ENCODE measurements at places on chromosomes 16 and 17. TPM values are rescaled to one million over a fixed set of nuclear protein-coding genes. Genes with fewer than 3 reads are reported as not detected.

Gene TPSD1
- not detected for total RNA-seq

DNA sequence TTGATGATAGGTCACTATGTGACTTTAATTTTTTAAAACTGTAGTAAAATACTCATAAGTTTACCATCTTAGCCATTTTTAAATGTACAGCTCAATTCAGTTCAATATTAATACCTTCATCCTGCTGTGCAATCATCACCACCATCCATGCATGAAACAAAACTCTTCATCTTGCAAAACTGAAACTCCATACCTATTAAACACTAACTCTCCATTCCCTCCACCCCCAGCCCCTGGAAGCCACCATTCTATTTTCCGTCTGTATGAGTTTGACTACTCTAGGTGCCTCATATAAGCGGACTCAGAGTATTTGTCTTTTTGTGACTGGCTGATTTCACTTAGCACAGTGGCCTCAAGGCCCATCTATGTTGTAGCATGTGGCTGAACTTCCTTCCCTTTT lies 9.4 kb upstream of the CNEP1R1 start:
- H3K4me3 ChIP-seq, result no peak overlapping the region
- no peak for DNase-seq
- H3K27me3 ChIP-seq, result peaks cover 10% of the 10 kb centered on the region

DNA sequence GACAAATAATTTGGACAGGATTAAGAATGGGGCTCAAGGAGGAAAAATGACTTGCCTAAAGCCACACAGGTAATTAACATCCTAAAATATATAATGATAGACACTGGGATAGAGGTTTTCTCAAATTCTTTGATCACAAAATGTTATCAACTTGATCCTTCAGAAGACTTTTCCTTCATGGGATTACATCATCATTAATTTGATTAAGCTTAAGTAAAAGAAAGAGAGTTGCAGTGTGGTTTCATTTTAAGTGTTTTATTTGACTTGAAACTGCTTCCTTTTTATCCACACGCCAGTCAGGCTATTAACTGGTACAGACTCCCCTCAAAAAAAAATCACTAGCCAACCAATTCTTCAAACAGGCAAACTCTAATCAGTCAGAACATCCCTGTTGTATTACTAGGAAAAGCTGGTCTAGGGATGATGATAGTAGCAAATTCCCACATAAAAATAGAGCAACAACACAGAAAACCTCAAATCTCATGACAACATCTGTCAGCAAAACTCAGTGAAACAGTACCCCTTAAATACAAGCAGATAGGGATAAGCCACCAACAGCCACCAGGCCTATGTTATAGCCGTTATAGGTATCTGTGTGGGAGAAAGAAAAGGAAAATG lies 32.5 kb downstream of the AKAP10 start:
- H3K4me1 ChIP-seq, result peaks cover 5% of the 10 kb centered on the region
- no peak overlapping the region for H3K4me3 ChIP-seq
- no peak for DNase-seq
- peaks cover 74% of the 10 kb centered on the region for H3K36me3 ChIP-seq
- H3K27ac ChIP-seq, result peak overlapping the region; percentile 32
- H3K27me3 ChIP-seq, result no peaks in the 10 kb centered on the region

DNA sequence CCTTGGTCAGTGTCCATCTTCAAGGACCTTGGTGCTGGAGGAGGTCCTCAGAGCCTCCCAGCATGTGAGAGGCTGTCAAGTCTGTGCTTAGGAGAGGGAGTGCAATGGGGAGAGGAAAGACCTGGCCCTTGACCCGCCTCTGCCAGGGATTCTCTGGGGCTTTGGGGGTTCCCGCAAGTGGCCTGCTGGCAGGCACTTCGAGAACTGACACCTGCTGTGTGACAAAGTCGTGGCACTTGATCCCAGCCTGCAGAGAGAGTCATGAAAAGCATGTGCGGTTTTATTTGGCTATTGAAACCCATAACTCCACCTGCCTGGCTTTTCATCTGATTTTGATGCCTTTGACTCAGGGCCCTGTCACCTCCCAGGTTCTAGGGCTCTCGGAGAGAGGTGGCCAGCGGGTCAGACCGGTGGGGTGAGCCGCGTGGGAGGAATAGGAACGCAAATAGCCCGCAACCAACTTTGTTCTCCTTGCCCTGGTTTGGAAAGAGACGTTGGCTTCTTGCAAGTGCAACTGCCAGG lies 42.8 kb upstream of the GSE1 start:
- peaks cover 65% of the 10 kb centered on the region for H3K36me3 ChIP-seq
- H3K27me3 ChIP-seq, result no peaks in the 10 kb centered on the region
- H3K4me1 ChIP-seq, result peaks cover 98% of the 10 kb centered on the region
- H3K27ac ChIP-seq, result peak overlapping the region; percentile 97

- DNase-seq, result no peak
- H3K27me3 ChIP-seq, result no peaks in the 10 kb centered on the region
- H3K4me3 ChIP-seq, result no peak overlapping the region
- H3K4me1 ChIP-seq, result no peaks in the 10 kb centered on the region
Measured at GRCh38 chr17:35129973-35130351, 8.5 kb downstream of the FNDC8 start.

Gene CCL17
- total RNA-seq, result not detected

Gene CDH1
- total RNA-seq, result 0.76 TPM

Gene HASPIN
- total RNA-seq, result 13.5 TPM

Gene ABCC12
- not detected for total RNA-seq

Gene GSE1
- 244 TPM for total RNA-seq

GRCh38 chr17:72852277-72852938 lies 240.1 kb downstream of the SLC39A11 start:
- no peaks in the 10 kb centered on the region for H3K36me3 ChIP-seq
- H3K27ac ChIP-seq, result no peak overlapping the region
- no peaks in the 10 kb centered on the region for H3K27me3 ChIP-seq
- H3K4me3 ChIP-seq, result no peak overlapping the region
- H3K4me1 ChIP-seq, result no peaks in the 10 kb centered on the region
- DNase-seq, result no peak

GRCh38 chr17:61393904-61394629 lies 5.6 kb upstream of the TBX2 start:
- no peak overlapping the region for H3K27ac ChIP-seq
- H3K4me1 ChIP-seq, result peaks cover 10% of the 10 kb centered on the region
- no peak for DNase-seq
- no peak overlapping the region for H3K4me3 ChIP-seq

DNA sequence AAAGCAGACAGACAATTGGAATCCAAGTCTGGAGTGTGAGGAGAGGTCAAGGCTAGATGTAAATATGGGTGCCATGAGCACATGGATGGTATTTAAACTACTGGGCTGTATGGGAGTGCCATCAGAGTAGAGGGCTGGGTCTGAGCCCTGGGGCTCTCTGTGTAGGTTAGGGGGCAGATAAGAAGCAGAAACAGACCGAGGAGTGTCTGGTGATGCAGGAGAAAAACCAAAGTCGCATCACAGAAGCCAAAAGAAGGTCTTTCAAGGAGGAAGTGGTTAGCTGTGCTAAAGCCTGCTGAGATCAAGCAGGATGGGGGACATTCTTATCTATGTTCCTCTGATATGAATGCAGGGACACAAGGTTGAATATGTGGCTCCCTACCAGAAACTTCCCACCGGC lies 1.9 kb downstream of the TSEN54 start:
- DNase-seq, result no peak
- H3K36me3 ChIP-seq, result peaks cover 50% of the 10 kb centered on the region
- H3K27ac ChIP-seq, result no peak overlapping the region
- H3K4me3 ChIP-seq, result no peak overlapping the region
- peaks cover 20% of the 10 kb centered on the region for H3K4me1 ChIP-seq
- H3K27me3 ChIP-seq, result no peaks in the 10 kb centered on the region

All from K562 (cell line).